Left ventricle myocardium inferior (tissue), 1 donor: ENCODE measurements at places on chromosomes 1 and 21. TPM values are rescaled to one million over a fixed set of nuclear protein-coding genes. Genes with fewer than 3 reads are reported as not detected.

GRCh38 chr21:37899146-37899545 is 17.1 kb downstream of the KCNJ6 start:
- H3K36me3 ChIP-seq = no peaks in the 10 kb centered on the region
- no peak overlapping the region for H3K4me3 ChIP-seq
- H3K27me3 ChIP-seq = peaks cover 53% of the 10 kb centered on the region
- no peak for DNase-seq
- no peaks in the 10 kb centered on the region for H3K4me1 ChIP-seq

DNA sequence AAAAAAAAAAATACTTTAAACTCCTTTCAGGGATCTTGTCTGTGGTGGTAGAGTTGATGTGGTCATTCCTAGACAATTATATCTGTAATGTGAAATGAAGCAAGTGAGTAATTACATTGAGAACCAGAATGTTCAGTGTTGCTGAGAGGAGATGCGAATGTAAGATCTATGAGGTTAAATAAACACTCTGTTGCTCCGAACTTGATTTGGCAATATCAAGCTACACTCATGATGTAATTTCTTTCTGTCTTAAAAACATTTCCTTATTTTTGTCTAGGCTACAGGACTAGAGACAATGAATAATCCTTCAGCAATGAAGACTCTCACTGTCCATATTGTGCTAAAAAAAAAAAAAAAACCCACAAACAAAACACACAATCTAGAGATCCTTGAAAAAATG is 63.1 kb upstream of the IGSF5 start:
- H3K36me3 ChIP-seq = no peaks in the 10 kb centered on the region
- no peak for DNase-seq
- H3K4me3 ChIP-seq = no peak overlapping the region
- no peak overlapping the region for H3K27ac ChIP-seq
- no peaks in the 10 kb centered on the region for H3K27me3 ChIP-seq
- peaks cover 3% of the 10 kb centered on the region for H3K4me1 ChIP-seq

DNA sequence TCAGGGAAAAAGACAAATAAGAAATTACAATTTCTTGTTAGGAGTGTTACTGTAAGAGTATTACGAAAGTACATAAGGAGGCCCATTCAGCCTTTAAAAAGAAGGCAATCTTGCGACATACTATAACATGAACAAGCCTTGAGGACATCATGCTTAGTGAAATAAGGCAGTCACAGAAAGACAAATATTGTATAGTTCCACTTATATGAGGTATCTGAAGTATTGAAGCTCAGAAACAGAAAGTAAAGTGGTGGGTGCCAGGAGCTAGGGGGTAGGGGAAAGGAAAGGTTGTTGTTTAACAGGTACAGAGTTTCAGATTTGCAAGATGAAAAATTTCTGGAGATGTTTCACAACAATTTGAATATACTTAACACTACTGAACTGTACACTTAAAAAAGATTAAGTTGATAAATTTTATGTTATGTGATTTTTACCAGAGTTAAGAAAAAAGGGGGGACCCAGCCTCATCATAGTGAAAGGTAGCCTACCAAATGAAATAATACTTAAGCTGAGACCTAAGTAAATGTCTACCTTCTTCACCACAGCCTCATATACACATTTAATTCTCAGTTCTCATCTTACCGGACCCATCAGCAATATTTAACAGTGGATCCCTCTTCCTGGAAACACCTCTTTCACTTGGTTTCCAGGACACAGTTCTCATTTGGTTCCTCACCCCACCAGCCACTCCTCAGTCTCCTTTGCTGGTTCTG is 19.5 kb downstream of the USP24 start:
- peak overlapping the region; percentile 62 for H3K27ac ChIP-seq
- no peak for DNase-seq
- peaks cover 66% of the 10 kb centered on the region for H3K4me1 ChIP-seq
- H3K4me3 ChIP-seq = no peak overlapping the region
- no peaks in the 10 kb centered on the region for H3K27me3 ChIP-seq
- H3K36me3 ChIP-seq = peaks cover 4% of the 10 kb centered on the region

- H3K27me3 ChIP-seq = no peaks in the 10 kb centered on the region
- no peak overlapping the region for H3K27ac ChIP-seq
- H3K36me3 ChIP-seq = no peaks in the 10 kb centered on the region
- no peaks in the 10 kb centered on the region for H3K4me1 ChIP-seq
- DNase-seq = no peak
Measured at GRCh38 chr1:29249951-29250581, 13.7 kb downstream of the PTPRU start.

GRCh38 chr1:49183489-49183888 is 406.8 kb upstream of the BEND5 start:
- no peak overlapping the region for H3K27ac ChIP-seq
- H3K36me3 ChIP-seq = no peaks in the 10 kb centered on the region
- H3K4me3 ChIP-seq = no peak overlapping the region

DNA sequence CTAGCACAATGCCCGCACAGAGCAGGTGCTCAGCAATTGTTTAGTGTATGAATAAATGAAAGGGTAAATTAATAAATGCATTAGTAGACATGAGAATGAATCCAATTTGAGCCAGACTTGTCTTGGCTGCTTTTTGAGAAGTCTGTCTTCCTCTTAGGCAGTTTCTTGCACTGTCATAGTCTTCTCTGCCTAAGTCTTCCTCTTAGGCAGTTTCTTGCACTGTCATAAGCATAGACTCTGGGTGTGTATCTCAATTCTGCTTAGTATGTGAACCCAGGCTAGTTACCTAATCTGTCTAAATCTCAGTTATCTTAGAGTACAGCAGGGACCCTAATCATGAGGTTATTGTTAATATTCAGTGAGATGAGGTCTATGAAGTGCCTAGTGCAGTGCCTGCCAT is 27.2 kb downstream of the NHLH2 start:
- no peaks in the 10 kb centered on the region for H3K36me3 ChIP-seq
- peaks cover 31% of the 10 kb centered on the region for H3K4me1 ChIP-seq
- DNase-seq = no peak

- H3K27me3 ChIP-seq = no peaks in the 10 kb centered on the region
- peaks cover 97% of the 10 kb centered on the region for H3K4me1 ChIP-seq
- DNase-seq = no peak
- H3K4me3 ChIP-seq = peak overlapping the region; percentile 80
- peak overlapping the region; percentile 95 for H3K27ac ChIP-seq
Measured at GRCh38 chr1:94922761-94923331, 4.1 kb downstream of the CNN3 start.

GRCh38 chr1:183175631-183176030 is 10.4 kb upstream of the LAMC2 start:
- no peaks in the 10 kb centered on the region for H3K27me3 ChIP-seq
- no peaks in the 10 kb centered on the region for H3K36me3 ChIP-seq
- no peak overlapping the region for H3K4me3 ChIP-seq
- H3K27ac ChIP-seq = no peak overlapping the region

- no peak overlapping the region for H3K4me3 ChIP-seq
- H3K36me3 ChIP-seq = peaks cover 52% of the 10 kb centered on the region
- no peak for DNase-seq
- peak overlapping the region; percentile 45 for H3K27ac ChIP-seq
Measured at GRCh38 chr1:26468911-26469310, 3.3 kb upstream of the HMGN2 start.

Gene OR2L2
- total RNA-seq = not detected

Gene FCRL5
- total RNA-seq = not detected

Gene PGLYRP4
- total RNA-seq = not detected

Gene ECM1
- total RNA-seq = 20.1 TPM

Gene SIPA1L2
- 127 TPM for total RNA-seq
